ENCODE measurements at places on chromosomes 1 and 21. TPM values are rescaled to one million over a fixed set of nuclear protein-coding genes. Genes with fewer than 3 reads are reported as not detected.

DNA sequence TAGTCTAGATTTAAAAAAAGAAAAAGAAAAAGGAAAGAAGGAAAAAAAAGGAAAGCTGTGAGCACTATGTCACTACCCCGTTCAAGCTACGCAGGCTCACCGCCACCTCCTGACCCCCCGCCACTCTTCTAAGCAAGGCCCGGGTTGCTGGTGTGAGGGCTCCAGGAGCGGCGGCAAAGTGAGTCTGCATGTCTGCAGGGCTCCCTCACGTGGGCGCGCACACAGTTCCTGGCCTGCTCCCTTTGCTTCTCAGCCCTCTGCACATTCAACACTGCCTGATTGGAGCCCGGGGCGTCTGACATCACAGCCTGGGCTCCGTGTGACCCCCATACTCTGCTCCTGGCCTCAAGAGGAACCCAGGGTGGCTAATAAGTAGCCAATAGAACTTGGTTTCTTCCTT is 81.4 kb upstream of the TLR5 start:
- no peak for DNase-seq

- no peak for DNase-seq
Observed at GRCh38 chr1:21779613-21780521, 3.1 kb downstream of the USP48 start.

- peak; percentile 49 for DNase-seq
Observed at GRCh38 chr1:84143796-84144565, at the start of gene PRKACB. Gene PRKACB, plus strand, starts transcription at chr1:84144271. Its CDS starts 91 bp downstream, at chr1:84144362.

- no peak for DNase-seq
Observed at GRCh38 chr1:166703726-166704462, 135.4 kb upstream of the POGK start.

- DNase-seq: no peak
Observed at GRCh38 chr1:196148367-196148970, 459.8 kb downstream of the KCNT2 start.

- peak; percentile 95 for DNase-seq
Observed at GRCh38 chr1:85495556-85495955, 30.6 kb upstream of the DDAH1 start.

Gene KRTAP21-2
- not detected for total RNA-seq

- DNase-seq: peak; percentile 83
Observed at GRCh38 chr1:63112155-63112900, 210.0 kb upstream of the FOXD3 start.

DNA sequence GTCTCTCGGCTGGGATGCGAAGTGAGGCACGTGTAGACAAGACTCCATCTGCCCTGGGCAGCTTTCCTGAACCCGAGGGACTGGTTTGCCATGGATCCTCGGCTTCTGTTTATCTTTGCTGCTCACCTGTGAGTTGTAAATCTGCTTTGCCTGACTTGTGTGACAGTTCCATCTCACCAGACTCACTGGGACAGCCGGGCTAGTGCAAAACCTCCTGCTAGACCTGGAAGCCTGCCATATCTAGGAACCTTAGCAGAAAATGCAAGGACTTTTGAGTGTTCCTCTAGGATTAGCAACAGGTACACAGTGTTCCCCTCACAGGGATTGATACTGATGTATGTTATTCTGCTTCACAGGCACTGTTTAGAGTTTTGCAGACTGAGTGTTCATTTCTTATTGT is 218.6 kb downstream of the URB2 start:
- no peak for DNase-seq
